ENCODE measurements at places on chromosomes 1 and 21.

- no peak for DNase-seq
These were observed 18.7 kb upstream of the GOLT1A start for GRCh38 chr1:204232526-204232925.

DNA sequence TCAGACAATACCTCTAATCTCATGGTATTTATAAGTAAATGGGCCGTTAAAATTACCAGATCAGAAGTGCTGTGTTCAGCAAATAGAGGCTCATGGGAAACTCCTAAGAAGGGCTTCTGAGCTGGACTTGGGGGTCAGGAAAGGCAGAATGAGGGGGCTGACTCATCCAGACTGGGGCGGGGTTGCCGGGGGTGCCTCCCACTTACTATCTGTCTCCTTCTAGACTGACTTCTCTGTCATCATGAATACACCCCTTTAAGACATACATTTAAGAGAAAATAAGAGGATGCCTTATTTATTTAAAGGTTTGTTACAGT, 96.0 kb upstream of the ERRFI1 start:
- no peak for DNase-seq

DNA sequence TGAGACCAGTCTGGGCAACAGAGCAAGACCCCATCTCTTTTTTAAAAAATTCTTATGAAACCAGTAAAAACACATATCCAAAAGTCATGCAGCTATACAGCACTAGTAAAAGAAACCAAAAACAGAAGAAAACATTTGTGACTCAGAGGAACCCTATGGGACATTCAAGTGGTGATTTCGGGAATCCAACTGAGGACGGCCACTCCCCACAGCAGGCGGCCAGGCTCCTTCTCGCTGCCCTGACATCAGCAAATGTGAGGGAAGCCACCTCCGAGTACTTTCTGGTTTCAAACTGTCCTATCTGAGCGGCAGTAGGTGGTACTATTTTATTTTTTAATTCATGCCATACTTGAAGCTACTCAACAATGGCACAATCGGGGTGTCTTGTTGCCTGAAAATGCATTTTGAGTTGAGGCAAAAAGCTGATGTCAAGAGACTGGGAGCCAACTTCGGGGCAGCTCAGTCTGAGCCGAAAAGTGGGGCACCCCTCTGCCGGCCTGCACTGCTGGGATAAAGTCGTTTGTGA, 3.3 kb downstream of the SUMO3 start:
- DNase-seq = no peak

GRCh38 chr1:186236921-186237320, 138.1 kb downstream of the TPR start:
- no peak for DNase-seq

GRCh38 chr1:95622609-95623008, 388.6 kb downstream of the RWDD3 start:
- DNase-seq = no peak

DNA sequence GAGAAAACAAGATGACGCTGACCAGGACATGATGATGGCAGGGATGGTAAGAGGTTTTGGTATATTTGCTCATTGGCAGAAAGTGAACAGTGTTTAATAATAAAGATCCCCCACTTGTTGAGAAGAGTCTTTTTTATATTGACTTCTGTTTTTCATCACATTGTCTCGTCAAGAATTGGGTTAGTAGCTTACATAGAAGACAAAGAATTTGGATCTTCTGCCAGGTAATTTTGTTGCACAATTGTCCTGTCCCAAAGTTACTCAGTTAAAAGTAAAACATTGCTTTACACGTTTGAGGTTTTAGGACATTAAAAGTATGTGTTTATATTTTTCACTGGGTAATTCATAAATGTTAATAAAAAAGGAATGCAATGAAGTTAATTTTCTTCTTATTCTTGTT, 48.3 kb upstream of the LAMC2 start:
- no peak for DNase-seq

DNA sequence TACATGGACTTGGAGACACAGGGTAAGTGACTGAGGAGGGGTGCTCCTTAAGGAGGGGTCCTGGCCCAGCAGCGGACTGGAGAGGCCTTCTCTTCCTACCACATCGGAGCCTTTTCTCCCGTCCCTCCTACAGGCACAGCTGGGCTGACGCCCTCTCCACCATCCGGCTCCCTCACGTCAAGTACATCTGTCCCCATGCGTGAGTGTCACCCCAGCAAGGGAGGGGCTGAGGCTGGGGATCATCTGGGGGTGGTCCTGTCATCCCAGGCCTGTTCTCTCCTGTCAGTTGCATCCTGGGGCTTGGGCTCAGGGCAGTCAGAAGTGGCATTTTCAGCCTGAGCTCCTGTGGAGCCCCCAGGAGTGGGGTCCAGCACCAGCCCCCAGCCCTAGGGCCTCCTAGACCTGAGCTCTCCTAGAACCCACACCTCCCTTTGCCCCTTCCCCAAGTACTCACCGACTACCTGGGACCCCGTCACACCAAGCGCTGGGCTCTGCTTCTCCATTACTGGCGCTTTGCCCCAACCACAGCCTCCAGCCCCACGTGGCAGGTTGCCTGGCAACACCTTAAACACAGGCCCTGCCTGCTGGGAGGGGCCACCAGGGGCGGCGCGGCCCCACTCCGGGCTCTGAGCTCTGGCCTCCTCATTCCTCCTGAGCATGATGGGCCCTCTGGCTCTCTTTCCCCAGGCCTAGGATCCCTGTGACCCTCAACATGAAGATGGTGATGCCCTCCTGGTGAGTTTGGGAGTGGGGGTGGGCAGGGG, 2.3 kb downstream of the LYPLA2 start:
- DNase-seq = peak; percentile 53

Measured in CD4-positive, alpha-beta T cell treated with Interleukin-10 for 1 hour (primary cell).